Stimulated activated CD8-positive, alpha-beta memory T cell treated with anti-CD3 and anti-CD28 coated beads, Interleukin-2, amount 100 ng/mL, for 1 hour (primary cell): ENCODE measurements at places on chromosomes 7 and 10.

- DNase-seq = no peak
Observed at GRCh38 chr7:114670676-114671075, 251.2 kb upstream of the MDFIC start.

DNA sequence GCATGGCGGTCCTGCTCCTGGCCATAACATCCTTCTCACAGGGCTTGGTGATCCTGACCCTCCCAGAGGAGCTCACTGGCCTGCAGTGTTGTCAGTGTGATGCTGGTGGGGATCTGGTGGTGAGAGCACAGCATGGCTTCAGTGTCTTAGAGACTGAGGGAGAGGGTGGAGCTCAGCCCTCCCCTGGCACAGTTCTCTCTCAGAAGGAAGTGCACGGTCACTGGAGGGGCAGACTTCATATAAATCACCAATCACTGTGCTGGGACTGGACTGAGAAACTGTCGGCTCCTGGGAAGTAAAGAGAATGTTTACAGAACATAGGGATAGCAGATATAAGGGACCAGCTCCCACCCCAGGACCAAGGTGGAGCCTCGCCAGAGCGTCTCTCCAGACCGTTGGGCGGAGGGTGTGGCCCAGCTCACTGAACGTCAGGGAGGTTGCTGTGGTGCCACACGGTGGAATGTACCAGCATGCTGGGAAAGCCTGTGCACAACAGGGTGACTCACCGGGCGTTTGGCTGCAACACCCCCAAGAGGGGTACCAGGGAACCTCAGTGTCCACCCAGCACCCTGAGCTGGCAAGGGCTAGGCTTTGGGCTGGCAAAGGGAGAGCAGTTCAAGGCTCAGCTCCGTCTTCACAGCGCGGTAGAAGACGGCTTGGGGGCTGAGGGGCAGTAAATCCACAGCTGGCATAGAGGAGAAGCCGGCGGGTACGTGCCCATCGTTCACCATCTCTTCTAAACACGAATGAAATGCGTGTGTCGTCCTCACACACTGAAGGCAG is 8.8 kb upstream of the GET4 start:
- DNase-seq = no peak

- no peak for DNase-seq
Observed at GRCh38 chr7:114212721-114213429, 201.7 kb upstream of the FOXP2 start.

DNA sequence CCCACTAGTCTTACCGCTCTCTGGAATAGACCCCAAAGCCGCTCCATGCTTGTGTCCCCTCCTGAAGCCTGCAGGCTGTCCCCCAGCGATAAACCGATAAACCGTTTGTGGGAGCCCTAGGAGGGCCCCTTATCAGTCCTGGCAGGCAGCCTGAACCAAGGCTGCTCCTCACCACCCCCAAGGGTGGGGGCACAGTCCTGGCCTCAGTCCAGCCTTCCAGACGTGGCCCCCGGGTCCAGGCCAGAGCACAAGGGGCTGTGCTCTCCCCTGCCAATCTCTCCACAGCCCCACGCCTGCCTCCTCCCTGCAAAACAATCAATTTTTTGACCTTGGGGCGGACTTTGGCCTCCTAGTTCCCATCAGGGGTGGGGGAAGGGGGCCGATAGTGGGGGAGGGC is at the start of gene TFR2:
Gene TFR2, minus strand, starts transcription at position 90 of the 397 bp plus-strand sequence. Its CDS starts 43 bp downstream, at position 47.
- DNase-seq = no peak
